Lung microvascular endothelial cell (primary cell): ENCODE measurements at places on chromosomes 16 and 17. TPM values are rescaled to one million over a fixed set of nuclear protein-coding genes. Genes with fewer than 3 reads are reported as not detected.

DNA sequence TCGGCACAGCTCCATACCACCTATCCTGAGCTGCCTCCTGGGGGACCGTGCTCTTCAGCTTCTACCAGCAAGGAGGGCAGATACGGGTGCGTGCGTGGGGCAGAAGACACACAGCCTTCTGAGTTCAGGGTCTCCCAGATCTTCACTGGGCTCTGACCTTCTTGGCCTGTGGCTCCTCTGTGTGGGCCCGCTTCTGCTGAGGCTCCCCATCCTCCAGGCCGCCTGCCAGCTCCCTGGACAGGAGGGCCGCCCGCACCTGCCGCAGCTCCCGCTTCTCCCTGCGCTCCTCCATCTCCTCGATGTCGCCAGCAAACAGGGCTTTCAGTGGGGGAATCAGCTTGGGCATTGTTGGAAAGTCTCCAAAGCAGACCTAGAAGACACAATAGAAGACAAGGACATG, 25.2 kb downstream of the ELAC2 start:
- DNase-seq, result no peak

- peak; percentile 60 for DNase-seq
Observed at GRCh38 chr16:22402191-22402590, 27.8 kb upstream of the CDR2 start.

GRCh38 chr17:77312786-77313599, 172.2 kb downstream of the SEC14L1 start:
- no peak for DNase-seq

GRCh38 chr17:32350666-32351418, 885 bp downstream of the ZNF207 start:
- peak; percentile 66 for DNase-seq

DNA sequence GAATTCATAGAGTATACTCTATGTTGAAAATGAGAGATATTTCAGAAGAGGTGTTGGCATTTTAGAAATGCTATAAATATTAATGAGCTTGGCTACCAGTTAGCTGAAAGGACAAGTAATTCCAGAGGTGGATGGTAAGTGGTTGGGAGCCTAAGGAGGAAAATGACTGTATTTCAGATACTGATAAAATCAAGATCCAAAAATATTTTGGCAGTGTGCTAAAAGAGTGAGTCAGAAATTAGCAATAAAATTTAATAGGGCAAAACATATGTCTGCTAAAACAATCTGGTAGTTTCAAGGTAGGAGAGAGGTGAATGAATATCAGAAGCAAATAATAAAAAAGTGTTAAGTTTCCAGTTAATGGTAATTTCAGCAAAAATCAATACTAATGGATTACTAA, 1287.9 kb downstream of the CDH8 start:
- DNase-seq, result no peak

The HBA1 gene
- total RNA-seq, result not detected in 2 replicates

- no peak for DNase-seq
Observed at GRCh38 chr17:44992242-44992939, 24.3 kb upstream of the C1QL1 start.

DNA sequence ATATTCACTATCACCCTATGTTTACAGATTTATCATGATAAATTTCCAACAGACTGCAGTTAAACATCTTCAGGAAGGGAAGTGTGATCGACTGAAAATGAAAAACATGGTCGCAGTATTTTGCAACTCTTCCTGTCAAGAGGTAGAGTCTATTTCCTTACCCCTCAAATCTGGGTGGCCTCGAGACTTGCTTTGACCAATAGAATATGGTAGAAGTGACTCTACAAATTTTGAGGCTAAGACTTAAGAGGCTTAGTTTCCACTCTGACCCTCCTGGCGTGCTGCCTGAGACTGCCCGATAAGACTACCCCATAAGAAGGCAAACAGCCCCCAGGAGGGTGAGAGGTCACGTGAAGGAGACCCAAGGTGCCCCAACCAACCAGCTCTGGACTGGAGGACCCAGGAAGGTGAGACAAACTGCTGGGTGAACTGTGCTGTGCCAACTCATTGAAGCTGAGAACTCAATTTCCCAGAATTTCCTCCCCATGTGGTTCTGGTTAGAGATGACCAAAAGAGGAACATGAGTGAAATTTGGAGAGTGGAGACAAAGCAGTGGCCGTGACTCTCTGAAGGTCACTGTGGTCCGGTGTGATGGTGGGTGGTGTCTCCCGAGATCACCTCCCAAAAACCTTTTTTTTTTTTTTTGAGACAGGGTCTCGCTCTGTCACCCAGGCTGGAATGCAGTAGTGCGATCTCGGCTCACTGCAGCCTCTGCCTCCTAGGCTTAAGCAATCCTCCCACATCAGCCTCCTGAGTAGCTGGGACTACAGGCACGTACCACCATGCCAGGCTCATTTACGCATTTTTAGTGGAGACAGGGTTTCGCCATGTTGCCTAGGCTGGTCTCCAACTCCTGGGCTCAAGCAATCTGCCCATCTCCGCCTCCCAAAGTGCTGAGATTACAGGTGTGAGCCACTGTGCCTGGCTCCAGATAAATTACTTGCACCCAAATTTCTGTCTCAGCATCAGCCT, 38.2 kb upstream of the LITAF start:
- DNase-seq, result no peak

GRCh38 chr17:33520426-33521330, 227.6 kb upstream of the ASIC2 start:
- no peak for DNase-seq

DNA sequence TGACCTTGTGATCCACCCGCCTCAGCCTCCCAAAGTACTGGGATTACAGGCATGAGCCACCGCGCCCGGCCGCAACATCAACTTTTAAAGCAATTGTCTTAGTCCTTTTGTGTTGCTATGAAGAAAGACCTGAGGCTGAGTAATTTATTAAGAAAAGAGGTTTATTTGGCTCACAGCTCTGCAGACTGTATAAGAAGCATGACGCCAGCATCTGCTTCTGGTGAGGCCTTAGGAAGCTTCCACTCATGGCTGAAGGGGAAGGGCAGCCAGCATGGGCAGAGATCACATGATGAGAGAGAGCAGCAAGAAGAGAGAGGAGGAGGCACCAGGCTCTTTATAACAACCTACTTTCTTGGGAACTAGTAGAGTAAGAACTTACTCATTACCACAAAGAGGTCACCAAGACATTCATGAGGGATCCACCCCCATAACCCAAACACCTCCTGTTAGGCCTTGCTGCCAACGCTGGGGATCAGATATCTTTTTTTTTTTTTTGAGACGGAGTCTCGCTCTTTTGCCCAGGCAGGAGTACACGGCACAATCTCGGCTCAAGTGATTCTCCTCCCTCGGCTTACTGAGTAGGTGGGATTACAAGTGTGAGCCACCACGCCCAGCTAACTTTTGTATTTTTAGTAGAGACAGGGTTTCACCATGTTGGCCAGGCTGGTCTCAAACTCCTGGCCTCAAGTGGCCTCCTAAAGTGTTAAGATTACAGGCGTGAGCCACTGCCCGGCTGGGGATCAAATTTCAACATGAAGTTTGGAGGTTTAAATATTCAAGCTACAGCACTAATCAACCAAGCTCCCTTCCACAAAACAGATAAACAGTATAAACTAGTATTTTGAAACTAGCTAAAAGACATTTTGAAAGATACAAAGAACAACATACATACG, 21.4 kb upstream of the GPT2 start:
- DNase-seq, result no peak

GRCh38 chr16:71387045-71387871, 28.7 kb downstream of the CALB2 start:
- no peak for DNase-seq

The HIGD1B gene
- not detected in 2 replicates for total RNA-seq

GRCh38 chr16:86880316-86881117, 302.2 kb downstream of the FOXL1 start:
- DNase-seq, result no peak

DNA sequence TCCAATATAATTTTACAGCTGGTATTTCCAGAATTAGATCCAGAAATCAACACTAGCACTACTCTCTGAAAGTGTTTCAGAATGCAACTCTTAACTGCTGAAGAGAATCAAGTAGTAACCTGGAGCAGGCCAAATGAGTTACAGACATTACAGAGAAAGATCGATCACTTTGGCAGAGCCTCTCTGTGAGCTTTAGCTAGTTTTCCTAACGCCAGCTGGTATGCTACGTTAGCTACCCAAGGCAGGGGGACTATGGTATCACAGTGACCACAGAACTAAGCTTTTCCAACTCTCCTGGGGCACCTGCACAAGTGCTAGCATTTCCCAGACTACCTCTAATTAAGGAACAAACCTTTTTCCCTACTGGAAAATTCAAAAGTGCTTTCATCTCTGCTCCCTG, 30.4 kb downstream of the TRAF4 start:
- no peak for DNase-seq

The CCL1 gene
- not detected in 2 replicates for total RNA-seq

DNA sequence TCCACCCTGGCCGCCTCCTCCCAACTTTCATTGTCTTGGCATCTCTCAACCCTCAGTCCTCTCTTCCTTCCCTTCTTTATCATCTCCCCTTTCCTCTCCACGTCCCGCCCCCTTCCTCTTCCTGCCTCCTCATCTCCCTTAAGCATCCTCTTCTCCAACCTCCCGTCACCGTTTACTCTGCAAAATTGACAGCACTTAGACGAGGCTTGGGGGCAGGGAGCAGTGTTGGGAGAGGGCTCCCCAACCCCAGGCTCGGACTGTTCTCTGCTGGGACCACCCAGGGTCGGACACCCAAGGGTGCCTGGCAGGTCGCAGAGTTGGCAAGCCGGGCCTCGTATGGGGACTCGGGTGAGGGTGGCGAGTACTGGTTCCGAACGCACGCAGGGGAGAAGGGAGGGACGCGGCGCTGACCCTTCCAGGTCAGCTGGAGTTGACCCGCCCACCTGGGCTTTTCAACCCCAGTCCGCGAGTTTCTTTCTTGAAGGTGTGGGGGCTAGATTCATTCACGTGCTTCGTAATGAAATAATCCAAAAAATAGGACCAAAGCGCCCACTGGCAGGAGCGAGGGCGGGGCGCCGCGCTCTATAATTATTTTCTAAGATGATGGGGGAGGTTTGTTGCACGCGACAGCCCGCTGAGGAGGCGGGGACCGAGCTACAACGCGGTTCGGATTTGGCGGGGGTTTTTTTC, 775 bp upstream of the PAGR1 start:
- no peak for DNase-seq

The GPRC5C gene
- total RNA-seq, result 0.22 and 0.40 TPM in 2 replicates

DNA sequence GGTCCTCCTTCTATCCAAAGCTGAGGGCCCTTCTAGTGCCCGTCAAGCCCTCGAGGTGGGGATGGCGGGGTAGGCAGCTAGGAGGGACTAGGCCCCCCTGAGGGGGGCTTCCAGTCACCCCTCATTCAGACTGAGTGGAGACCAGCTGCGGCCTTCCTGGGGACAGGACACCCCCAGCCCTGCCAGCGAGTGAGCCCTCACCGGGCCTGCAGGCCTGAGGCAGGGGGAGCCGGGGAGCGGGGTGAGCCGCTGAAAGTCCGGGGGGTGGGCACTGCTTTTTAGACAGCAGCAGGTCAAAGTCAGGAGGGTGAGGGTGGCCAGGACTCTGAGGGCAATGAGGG, 8.7 kb upstream of the KREMEN2 start:
- DNase-seq, result no peak

GRCh38 chr17:4182043-4182442, 39.0 kb downstream of the CYB5D2 start:
- no peak for DNase-seq

The KRTAP9-2 gene
- total RNA-seq, result not detected in 2 replicates

DNA sequence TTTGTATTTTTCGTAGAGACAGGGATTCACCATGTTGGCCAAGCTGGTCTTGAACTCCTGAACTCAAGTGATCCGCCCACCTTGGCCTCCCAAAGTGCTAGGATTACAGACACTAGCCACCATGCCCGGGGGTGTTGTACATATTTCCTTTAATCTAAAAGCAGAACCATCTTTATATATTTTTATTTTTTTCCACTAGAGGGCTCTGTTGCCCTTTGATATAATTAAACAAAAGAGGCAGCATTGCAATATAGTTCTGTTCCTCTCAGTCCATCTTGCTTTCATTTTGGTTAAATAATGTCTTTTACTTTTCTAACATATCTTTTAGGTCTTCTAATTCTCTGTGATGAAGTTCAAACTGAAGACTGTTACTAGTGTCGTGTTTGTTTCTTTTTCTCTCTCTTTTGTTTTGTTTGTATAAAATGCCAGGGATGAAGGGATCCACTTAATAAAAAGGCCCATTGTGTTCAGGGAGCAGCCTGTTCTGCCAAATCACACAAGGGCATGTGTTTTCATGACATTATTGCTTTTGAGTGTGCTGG, 23.4 kb downstream of the WWOX start:
- peak; percentile 71 for DNase-seq

The MMP25 gene
- total RNA-seq, result under 0.01 TPM in 2 replicates

DNA sequence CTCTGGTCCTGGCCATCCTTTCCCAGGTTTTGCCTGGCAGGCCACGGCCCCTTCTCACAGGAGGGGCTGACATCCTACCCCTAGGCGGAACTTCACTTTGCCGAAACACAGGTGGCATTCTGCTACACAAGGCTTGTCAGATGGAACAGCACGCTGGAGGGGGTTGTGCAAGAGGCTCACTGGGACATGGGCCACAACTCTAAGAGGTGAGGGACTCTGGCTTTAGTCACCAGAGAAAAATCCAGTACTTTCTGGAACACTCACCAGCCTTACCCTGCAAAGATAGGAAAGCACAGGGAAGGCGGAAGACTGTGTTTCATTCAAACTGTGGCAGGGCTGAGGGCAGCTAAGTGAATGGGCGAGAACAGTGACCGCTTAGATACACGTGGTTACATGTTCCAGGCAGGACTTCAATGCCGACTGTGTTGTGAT, 18.3 kb downstream of the CDC42EP4 start:
- DNase-seq, result no peak

DNA sequence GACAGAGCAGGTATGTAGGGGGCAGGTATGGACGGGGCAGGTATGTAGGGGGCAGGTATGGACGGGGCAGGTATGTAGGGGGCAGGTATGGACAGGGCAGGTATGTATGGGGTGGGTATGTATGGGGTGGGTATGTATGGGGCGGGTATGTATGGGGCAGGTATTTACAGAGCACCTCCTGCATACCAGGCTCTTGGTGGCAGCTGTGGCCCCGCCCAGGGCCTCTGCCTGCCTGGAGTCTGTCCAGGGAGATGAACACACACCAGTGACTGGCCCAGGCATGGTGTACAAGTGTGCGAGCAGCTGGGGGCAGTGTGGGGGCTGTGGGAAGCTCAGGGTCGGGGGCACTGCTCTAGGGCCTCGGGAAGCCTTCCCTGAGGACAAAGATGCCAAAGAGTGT, 4.4 kb downstream of the RPL3L start:
- no peak for DNase-seq

The MT1A gene
- total RNA-seq, result 0.79 and 2.4 TPM in 2 replicates

The CMTM2 gene
- total RNA-seq, result not detected in 2 replicates

DNA sequence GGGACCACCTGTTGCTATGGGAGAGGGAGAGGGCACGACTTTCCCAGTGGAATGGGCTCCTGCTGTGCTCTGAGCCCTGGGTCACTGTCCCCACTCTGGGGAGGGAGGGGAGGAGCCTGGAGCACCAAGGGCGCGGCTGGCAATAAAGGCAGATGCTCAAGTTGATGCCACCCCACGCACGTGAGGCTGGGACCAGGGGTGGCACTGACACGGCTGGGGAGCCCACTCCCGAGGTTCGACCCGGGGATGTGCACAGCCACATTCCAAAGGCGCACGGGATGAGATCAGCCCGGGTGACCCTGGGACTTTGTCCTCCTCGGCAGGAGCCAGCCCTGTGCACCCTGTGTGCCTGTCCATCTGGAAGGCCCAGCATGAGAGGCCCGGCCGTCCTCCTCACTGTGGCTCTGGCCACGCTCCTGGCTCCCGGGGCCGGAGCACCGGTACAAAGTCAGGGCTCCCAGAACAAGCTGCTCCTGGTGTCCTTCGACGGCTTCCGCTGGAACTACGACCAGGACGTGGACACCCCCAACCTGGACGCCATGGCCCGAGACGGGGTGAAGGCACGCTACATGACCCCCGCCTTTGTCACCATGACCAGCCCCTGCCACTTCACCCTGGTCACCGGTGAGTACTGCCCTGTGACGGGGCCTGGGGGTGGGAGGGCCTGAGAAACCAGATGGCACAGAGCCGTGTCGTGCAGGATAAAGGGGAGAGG, at the start of gene ENPP7:
Gene ENPP7 (plus strand): TSS at position 175 of the 715 bp plus-strand sequence. CDS start 197 bp downstream, at position 372.
- no peak for DNase-seq
